ENCODE measurements at places on chromosomes 12 and 14.

DNA sequence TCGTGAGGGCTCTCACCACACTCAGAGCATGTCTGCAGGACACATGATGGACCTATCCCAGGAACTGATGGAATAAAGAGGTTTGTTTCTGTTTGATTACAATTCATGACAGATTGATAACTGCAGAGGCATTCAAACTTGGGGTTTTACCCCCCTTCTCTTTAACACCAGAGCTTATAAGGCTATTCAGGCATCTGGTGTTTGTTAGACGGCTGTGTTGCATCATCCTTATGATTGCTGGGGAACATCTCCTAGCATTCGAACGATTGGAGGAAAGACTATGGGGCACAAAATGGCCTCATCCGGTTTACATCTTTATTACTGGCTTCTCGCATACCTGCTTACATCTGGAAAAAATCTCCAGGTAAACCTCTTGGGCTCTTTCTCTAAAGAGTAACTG is 191.8 kb downstream of the MSRB3 start:
- no peak for DNase-seq

DNA sequence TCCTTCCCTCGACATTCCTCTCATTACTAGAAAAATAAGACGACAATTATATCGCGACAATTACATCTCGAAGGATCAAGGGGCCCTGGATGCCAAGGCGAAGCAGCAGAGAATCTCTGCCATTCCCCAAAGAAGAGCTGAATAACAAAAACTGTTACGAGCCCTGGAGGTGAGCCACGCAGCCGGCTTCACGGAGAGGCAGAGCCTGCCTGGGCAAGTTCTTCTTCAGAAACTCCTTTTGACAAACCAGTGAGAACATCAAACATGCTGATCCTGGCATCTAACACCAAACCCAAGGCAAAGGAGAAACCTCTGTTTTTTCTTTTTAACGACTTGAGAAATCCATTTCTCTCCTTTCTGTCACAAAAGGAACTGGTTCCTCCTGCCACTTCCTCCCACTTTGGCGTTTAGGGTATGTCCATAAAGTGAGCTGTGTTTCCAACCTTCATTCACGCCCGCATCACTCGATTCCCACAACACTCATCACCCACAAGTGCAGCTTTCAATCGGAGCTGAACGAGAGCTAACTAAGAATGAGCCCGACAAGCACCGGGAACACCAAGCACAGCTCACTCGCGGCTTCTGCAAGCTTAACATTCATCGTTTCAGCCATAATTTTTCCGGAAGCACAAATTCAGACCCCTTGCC is 21.5 kb downstream of the CCDC88C start:
- DNase-seq: no peak

GRCh38 chr12:127556231-127556886 is 710.6 kb upstream of the TMEM132C start:
- DNase-seq: no peak

DNA sequence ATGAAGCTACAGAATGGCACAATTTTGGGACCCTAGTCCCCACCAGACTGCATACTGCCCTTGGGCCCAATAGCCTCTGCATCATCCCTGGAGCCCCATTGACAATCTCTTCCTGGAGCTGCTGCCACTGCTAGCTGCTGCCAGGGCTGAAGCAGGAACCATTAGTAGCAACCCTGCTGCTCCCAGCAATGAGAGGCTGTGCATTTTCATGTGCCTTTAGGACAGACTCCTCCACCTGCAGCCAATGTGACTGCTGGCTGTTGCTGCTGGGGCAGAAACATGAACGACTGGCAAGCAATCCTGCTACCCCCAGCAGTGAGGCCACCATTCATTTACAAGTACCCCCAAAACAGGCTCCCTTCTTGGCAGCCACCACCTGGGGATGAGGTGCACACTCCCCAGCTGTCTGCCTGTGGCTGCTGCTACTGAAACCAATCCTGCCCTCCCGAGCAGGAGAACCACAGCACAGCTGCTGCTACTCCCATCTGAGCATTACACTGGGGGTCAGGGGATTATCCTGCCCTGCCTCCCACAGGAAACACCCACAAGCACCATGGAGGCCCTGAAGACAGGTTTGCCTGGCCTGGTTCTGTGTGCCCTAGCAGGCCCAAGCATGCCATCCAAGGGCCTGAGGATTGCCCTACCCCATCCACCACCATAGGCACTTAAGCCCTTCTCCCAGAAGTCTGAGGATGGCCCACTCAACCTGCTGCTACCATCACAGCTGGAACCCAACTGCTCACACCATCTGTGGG is 181.0 kb downstream of the MYRFL start:
- no peak for DNase-seq

DNA sequence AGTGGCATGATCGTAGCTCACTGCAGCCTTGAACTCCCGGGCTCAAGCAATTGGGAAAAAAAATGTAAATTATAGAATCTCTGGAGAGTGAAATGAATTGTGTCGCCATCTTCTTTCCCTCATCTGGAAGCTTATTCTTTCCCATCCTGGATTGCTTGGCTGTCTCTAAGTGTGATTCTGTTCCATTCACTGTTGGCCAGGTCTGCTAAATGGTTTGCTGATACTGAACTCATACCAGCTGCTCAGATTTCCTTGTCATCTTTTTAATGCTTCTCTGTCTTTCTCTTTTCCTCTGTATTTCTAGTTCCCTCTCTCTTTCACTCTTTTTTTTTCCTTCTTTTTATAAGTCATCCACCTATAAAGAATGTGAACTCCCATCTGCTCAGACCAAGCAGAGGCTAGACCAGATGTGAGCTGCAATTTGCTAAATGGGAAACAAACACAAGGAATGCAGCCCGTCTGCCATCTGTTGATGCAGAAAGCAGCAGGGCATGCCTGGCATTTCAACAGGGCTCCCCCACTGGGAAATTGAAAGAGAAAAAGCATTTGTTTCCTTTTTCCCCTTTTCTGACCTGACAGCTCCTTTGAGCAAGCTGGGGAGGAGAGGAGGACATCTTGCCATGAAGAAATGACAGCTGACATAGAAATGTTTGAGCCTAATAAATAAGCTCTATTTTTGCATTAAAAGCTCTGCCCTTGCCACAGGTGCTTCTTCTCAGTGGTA is 1823.6 kb upstream of the FLRT2 start:
- DNase-seq: no peak

GRCh38 chr14:79137045-79137430 is 966.9 kb downstream of the NRXN3 start:
- DNase-seq: no peak

DNA sequence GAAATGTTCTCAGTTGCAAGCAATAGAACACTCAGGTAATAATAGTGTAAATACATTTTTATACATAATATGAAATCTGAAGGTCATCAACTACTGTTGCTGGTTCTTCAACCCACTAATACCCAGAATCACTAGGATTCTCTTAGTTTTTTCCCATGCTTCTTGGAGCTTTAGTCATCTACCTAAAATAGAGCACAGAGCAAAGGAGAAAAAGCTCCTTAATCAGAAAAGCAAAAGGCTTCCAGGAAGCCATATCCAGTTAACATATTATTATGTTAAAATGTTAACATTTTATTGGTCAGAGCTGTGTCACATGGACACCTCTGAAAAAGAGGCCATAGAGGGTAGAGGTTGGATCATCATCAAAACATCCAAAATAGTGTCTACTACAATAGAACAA is 57.0 kb downstream of the CCER1 start:
- no peak for DNase-seq

DNA sequence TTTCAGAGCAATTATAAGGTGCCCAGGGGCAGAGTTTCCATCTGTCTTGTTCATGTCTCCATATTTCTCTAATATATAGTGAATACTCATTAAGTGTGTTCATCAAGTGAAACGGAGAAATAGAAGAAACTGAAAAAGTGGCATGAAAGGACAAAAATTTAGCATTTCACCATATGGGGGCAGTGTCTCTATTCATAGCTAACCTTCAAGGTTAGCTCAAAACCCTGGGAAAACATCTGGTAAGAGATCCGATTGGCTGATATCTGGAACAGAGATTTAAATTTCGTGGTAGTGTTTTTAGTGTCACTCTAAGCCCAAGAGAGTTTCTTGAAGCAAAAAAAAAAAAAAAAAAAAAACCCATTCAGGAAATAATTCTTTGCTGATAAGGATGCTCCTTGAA is 367.5 kb downstream of the DAD1 start:
- peak; percentile 69 for DNase-seq

GRCh38 chr12:38587594-38587993 is 271.0 kb downstream of the ALG10B start:
- no peak for DNase-seq

GRCh38 chr12:15688202-15688736 is 100.9 kb downstream of the EPS8 start:
- peak; percentile 59 for DNase-seq

DNA sequence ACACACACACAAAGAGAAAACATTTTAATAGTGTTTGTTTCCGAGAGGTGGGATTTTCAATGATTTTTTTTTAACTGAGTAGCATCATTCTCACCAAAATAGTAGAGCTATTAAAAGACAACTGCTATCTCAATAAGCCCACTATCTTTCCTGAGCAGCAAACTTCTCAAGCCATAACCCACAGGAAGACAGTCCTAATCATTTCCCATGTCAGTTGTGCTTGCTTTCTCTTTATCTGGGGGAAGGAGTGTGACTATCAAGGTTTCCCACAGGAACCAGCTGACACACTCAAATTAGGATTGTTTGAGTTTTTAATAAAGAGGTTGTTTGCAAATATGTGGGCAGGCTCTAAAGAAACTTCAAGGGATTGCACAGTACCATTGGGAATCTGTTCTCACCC is 4.9 kb upstream of the MAX start:
- peak; percentile 94 for DNase-seq

DNA sequence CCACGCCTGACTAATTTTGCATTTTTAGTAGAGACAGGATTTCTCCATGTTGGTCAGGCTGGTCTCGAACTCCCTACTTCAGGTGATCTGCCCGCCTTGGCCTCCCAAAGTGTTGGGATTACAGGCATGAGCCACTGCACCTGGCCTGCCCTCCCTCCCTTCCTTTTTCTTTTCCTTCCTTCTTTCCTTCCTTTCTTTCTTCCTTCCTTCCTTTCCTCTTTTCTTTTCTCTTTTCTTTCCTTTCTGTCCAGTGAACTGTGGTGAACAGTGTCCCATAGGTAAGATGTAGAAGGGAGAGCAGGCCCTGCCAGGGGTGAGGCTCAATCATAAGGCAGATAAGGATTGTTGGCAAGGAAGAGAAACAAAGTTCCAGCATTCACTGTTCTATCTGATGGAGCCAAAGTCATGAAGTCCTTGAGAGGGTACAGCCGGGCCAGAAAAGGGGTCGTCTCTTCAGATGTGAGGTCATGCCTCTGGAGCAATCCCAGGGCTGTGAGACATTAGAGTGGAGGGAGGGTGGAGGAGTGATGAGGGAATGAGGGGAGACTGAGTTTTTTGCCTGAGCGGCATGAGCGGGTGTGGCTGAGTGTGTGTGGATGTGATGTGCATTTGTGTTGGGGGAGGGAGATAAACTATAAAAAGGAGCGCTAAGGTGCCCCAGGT is 4.2 kb upstream of the MLF2 start:
- no peak for DNase-seq

GRCh38 chr12:55974308-55974730 is 441 bp downstream of the RAB5B start:
- DNase-seq: peak; percentile 71

DNA sequence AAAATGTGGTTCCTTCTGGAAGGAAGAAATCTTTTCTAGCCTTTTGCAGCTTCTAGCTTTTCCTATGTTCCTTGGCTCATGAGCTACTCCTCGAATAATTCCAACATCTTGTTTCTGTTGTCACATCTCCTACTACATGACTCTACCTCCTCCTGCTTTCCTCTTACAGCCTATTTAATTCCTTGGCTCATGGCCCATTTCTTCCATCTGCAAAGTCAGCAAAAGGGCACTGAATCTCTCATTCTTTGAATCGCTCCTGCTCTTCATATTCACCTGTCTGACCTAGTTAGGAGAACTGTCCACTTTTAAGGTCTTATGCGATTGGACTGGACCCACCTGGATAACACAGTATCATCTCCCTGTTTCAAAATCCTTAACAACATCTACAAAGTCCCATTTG is 15.8 kb downstream of the PRKD1 start:
- DNase-seq: no peak

DNA sequence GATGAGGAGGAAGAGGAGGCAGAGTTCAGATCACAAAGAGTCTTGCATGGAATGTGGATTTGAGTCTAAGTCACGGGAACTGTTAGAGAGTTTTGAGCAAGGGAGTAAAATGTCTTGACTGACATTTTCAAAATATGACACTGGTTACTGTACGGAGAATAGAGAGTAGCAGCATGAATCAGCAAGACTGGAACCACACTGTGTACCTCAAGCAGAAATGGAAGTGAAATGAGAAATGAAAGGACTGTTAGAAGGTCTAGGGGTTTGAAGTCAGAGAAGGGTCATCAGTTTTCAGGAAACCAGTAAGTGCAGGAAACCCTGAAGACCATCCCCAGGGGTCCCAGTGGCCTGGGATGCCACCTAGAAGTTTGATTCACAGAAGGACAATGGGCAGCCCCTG is 236.3 kb downstream of the GALC start:
- DNase-seq: no peak

DNA sequence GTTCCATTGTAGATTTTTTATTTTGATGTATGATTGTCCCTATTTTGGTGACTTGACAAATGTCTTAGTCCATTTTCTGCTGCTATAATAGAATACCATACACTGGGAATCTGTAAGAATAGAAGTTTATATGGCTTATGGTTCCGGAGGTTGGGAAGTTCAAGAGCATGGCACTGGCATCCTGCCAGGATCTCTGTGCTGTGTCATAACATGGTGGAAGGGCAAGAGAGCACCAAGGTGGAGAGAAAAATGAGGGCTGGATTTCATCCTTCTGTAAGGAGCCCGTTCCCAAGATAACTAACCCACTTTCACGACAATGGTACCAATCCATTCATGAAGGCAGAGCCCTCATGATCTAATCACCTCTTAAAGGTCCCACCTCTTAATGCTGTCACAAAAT is 176.7 kb downstream of the TMEM132D start:
- DNase-seq: no peak

GRCh38 chr12:49365542-49365941 is 1.7 kb upstream of the SPATS2 start:
- peak; percentile 84 for DNase-seq

GRCh38 chr12:82411546-82412230 is 53.4 kb downstream of the METTL25 start:
- DNase-seq: peak; percentile 2

- DNase-seq: peak; percentile 28
Observed at GRCh38 chr12:124347805-124348658, 53.1 kb downstream of the RFLNA start.

All from hematopoietic multipotent progenitor cell treated with erythropoietin and hydrocortisone succinate and interleukin-3 and kit ligand, for 4 days (in vitro differentiated cells).